HTR-8/SVneo (cell line): ENCODE measurements at places on chromosomes 3 and 15.

GRCh38 chr3:19436746-19437145 lies 288.4 kb downstream of the KCNH8 start:
- no peak for DNase-seq

GRCh38 chr3:22960105-22960984 lies 242.8 kb upstream of the UBE2E2 start:
- peak; percentile 24 for DNase-seq

DNA sequence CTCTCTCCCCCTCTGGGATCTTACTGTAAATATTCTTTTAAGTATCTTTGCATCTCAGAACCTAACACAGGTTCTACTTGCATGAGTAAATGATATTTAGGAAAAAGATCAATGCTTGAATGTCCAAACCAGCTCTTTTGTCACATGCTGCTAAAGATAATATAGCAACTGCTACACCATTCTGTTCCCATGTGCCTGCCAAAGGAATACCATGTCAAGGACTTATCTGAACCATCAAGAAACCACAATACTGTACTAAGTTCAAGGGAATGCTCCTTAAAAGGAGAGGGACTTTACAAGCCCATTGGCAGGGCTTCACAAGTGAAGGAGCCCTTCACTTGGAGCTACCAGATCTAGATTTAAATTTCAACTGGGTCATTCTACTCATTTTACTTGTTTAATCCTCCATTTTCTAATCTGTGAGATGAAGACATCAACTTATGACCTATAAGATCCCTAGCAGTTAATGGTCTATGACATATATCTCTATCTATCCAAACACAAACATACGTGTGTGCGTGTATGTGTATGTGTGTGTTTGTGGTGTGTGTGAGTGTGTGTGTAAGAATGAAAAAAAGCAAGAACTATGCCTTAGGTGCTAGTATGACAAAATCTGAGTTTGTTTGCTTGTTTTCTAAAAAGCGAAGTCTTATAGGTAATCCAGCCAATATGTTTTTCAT lies 13.0 kb upstream of the SEC62 start:
- DNase-seq, result no peak

- no peak for DNase-seq
These were observed 34.5 kb downstream of the RASGRP1 start for GRCh38 chr15:38530113-38530512.

DNA sequence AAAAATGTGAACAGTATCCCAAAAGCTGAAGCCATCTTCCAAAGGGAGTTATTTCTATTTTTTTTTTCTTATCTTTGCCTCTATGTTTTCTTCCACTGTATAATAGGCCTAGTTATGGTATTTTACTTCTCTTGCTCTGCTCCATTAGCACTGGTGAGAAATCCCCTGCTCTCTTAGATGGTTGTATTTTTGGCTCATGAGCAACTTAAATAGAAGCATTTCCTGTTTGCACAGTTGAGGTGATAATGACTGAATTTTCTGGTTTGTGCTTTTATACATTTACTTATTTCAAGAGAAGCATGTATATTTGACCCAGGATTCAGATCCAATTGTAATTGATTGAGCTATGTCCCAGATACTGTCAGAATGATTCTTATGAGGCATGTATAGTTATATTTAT lies 61.6 kb upstream of the CD200R1L start:
- no peak for DNase-seq

DNA sequence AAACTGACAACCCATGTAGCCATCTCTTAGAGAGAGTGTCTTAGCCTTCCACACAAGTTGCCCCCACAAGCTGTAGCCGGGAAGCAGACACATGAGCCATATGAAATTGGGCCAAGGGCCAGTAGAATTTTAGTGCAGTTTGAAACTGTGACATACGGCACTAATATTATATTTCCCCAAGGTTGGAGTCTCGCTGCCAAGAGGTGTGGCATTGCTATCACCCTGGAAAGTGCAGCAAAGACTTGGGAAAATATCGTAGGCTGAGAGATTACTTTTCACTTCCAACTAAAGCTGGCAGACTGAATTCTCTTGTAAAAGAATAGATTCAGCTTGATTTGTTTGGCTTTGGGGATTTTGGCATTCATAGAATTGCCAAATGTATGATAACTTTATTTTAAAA lies 89.2 kb downstream of the ECT2 start:
- no peak for DNase-seq

DNA sequence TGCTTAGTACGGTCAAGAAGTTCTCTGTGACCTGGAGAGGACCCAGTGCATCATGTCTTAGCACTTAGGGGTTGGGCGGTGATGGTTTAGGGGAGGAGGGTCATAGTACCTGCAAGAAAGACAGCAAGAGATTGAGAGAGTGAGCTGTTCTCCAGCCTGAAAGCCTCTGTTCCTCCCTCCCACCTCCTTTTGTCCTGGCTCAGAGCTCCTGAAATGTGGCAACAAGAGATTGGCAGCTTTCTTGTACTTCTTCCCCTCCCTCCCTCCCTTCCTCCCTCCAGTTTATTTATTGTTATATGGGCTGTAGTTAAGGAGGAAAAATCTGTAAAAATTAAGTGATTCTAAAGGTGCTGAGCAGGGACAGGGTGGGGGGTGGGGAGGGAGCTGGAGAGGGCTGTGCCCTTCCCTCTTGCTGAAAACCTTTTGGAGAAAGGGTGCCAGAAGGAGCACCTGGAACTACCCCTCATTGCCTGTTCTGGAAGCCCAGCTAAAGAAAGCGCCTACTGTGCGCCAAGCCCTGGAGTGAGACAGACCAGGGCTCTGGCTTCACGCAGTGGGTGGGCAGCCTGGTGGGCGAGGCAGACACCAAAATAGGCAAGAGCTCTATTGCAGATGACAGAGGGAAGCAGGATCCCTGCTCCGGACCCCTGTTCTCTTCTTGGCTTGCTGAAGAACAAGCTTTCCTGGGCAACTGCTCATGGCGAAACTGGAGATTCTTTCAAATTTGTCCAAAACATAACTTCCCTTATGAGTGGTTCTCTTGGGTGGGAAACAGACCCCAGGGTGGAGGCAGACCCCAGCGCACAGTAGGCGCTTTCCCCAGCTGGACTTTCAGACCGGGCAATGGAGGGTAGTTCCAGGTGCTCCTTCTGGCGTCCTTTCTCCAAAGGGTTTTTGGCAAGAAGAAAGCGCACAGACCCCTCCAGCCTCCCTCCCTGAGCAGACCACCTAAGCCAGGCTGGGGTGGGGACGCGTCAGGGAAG lies 35.6 kb downstream of the LINGO1 start:
- DNase-seq, result no peak

- DNase-seq, result no peak
These were observed 73.9 kb downstream of the CPN2 start for GRCh38 chr3:194277104-194277785.

- DNase-seq, result no peak
These were observed 435.4 kb downstream of the MFSD1 start for GRCh38 chr3:159237226-159237625.

DNA sequence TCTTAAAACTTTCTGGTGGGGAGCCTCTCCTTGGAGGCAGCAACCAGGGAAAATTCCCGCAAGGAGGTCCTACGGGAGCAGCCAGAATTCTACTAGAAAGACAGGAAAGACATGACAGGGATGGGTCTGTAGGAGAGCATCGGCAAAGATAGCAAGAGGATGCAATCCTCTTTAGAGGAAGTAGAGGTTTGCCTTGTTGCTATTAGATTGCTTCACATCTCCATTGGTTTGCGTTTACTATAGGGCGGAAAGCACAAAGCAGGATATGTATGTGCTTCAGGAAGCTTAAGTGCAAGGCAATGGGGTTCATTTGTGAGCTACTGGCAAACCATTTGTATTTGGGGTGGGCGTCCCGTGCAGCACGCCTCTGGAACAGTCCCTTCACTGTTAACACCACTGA lies 193.0 kb downstream of the RORA start:
- no peak for DNase-seq

- no peak for DNase-seq
These were observed 859.2 kb upstream of the SEMA6D start for GRCh38 chr15:46858150-46858549.

GRCh38 chr3:52225452-52226228 lies at the start of gene TLR9:
Gene TLR9 (minus strand): TSS chr3:52225645. CDS start chr3:52225529, 116 bp downstream.
- DNase-seq, result no peak
